RPMI7951 (cell line): ENCODE measurements at places on chromosomes 3 and 15. TPM values are rescaled to one million over a fixed set of nuclear protein-coding genes. Genes with fewer than 3 reads are reported as not detected.

The ST8SIA2 gene
- total RNA-seq: 15.1 and 20.4 TPM in 2 replicates

The SENP7 gene
- 13.6 and 21.7 TPM in 2 replicates for total RNA-seq

The DPPA2 gene
- not detected in 2 replicates for total RNA-seq

The SAMD7 gene
- total RNA-seq: not detected in 2 replicates

The FAM240A gene
- not detected in 2 replicates for total RNA-seq

The NAA80 gene
- total RNA-seq: 14.6 and 16.1 TPM in 2 replicates

The GOLGA8O gene
- 0.10 TPM in 1 of 2 replicates, not detected in the other for total RNA-seq

The CLDN11 gene
- 32.3 and 34.4 TPM in 2 replicates for total RNA-seq

The SCAANT1 gene
- not detected in 2 replicates for total RNA-seq

The GOLGA6L10 gene
- 0.10 and 0.24 TPM in 2 replicates for total RNA-seq

The PSTPIP1 gene
- 0.29 TPM in 1 of 2 replicates, not detected in the other for total RNA-seq

The OR5H1 gene
- total RNA-seq: not detected in 2 replicates

The CASR gene
- total RNA-seq: not detected in 2 replicates

The NEK10 gene
- 1.2 and 1.4 TPM in 2 replicates for total RNA-seq

The TGM5 gene
- not detected in 2 replicates for total RNA-seq

The COX17 gene
- 81.9 and 86.8 TPM in 2 replicates for total RNA-seq

The ARNT2 gene
- total RNA-seq: 1.5 and 2.3 TPM in 2 replicates

The LYZL4 gene
- total RNA-seq: 1.5 and 1.6 TPM in 2 replicates

The SLCO2A1 gene
- total RNA-seq: 0.39 and 0.48 TPM in 2 replicates

The RLBP1 gene
- not detected in 2 replicates for total RNA-seq

The AMOTL2 gene
- total RNA-seq: 13.1 and 15.1 TPM in 2 replicates

The HRG gene
- total RNA-seq: not detected in 2 replicates

The WNT7A gene
- 0.12 TPM in 1 of 2 replicates, not detected in the other for total RNA-seq

- no peak for DNase-seq
Observed at GRCh38 chr15:101039461-101039860, 120.3 kb downstream of the LRRK1 start.

- peak; percentile 65 for DNase-seq
Observed at GRCh38 chr3:179321668-179322285, 1.1 kb upstream of the ZNF639 start.

DNA sequence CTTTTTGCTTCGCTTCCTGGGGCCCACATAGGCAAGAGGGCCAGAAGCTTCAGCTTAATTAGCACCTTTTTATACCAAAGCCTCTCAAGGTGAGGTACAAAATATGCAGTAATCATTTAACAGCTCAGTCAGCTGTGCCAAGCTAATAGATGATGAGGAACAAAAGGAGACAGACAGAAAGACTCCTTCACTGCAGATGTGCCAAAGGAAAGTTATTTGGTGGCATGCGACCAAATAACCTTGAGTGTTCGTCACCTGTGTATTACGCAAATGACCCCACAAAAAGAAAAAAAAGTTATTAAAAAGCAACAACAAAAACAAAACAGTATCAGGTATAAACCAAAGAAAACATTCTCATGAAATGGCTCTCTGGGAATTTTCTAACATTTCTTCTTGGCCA, 325.8 kb upstream of the IGF1R start:
- no peak for DNase-seq

DNA sequence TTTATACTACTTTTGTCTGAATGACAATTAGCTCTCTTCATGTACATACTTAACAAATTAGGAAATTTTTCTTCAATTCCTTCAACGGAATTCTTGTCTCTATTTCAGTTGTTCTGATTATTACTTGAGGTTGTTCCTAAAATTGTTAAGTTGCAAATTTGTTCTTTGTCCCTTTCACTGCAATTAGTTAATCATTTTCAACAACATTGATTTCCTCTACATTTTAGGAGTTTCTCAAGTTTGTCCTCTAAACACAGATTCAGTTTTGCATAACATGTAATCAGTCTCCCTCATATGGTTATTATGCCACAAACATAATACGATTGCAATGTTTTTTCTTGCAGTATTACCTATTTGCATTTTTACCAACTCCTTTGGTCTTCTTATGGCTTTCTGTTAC, 283.5 kb downstream of the SV2B start:
- no peak for DNase-seq

DNA sequence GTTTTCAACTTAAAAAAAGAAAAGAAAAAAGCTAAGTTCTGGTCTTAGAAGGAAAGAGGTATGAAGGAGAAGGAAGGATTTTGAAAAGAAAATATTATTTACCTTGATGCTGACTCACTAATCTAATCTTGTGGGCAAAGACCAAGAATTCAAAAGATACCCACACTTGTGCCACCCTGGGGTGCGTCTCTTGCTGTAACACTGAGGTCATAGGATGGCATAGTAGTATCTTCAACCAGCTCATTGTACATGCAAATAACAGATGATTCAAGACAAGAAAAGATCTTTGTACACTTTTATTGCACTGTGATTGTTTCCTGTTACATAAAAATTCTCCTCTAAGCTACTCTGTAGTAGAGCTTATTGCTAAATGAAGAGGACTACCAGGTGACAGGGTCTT, 17.3 kb downstream of the PLS1 start:
- no peak for DNase-seq

- no peak for DNase-seq
Observed at GRCh38 chr3:16277471-16277870, 12.5 kb downstream of the OXNAD1 start.

- no peak for DNase-seq
Observed at GRCh38 chr3:3066378-3066777, 43.8 kb downstream of the IL5RA start.

DNA sequence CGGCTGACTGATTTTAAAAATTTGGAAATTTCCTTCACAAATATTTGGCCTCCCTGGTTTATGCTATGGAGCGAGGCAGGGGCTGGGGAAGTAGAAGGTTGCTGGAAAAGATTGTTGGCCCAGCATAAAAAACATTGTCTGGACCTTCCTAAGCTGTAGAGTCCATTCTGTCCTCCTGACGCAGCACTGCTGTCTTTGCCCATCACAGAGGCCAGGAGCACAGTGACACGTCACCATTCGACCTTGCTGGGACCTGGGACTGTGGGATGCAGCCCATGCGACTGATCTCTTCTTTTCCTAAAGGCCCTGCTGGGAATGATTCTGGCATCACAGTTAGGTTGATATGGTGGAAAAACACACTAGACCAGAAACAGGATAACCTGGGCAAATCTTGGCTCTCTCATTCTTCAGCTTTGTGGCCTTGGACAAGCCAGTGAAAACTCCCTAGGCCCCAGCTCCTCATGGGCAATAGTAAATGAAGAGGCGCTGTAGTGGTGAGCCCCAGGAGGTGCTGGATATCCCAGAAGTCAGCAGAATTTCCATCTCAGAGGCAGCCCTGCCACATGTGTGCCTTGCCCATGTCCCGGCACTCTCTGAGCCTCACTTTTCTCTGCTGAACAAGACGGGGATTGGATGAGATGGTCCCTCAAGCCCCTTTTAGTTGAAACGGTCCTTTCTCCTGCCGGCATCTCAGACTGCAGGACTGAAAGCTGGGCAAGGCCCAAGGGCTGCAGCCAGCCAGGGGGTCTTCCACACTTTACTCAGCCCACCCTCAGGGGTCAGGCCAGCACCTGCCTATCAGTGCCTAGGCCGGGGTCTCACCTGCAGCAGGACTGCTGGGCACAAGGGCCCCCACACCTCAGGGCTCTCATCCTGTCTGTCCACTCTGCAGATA, 69.6 kb downstream of the SENP2 start:
- no peak for DNase-seq

GRCh38 chr15:49855917-49856637, 235.2 kb downstream of the DTWD1 start:
- peak; percentile 64 for DNase-seq

DNA sequence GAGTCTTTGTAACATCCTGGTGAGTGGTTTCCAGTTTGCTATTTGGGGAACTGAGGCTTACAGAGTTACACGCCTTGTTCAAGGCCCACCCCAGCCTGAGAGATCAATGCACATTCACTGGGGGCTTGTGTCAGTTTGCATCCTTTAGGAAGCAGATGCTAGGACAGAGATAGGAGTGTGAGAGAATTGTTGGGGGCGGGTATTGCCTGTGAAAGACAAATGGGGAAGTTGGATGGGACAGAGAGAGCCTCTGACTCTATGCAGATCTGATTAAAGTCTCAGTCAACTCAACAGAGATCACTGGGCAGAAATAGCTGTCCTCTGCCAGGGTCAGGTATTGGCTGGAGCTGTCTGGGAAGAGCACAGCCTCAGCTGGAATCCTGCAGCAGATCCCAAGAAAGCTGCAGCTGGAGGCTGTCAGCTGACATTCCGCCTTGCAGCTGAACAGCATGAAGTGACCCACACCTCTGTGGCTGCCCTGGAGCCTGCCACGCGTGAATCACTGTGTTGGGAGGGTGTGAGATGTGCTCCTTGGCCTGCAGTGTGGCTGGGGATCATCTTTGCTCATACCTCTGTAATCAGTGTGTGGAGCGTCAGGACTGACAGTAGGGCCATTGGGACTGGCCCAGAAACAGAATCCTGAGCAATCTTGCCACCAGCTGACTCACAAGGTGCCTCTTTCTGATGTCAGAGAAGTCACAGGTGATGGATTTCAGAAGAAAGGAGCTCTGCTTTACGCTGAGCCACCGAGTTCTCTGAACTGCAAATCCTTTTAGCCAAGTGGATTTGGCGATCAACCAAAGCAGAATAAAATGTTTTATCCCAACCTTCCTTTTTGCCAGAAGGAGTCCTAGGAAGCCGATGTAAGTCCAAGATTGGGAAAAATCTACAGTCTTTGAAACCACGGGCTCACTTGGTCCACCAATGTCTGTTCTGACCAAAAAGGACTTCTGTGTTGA, 284.1 kb upstream of the LRRFIP2 start:
- DNase-seq: peak; percentile 13

DNA sequence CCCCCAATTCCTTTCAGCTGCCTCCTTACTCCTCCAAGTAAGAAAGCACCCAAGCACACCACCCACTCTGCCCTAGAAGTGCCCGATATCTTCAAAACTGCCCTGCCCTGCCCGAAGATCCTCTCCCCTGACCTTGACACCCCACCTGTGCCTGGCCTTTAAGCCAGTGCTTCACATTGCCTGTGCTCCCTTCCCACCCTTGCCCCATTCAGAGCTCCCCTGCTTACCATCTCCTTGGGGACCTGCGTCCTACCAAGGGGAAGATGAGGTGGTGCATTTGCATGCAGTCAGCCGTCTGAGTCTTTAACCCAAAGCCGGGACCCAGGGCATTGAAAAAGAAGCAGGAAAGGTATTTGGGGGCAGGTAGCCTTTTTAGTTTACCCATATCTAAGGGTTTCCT, 73.5 kb upstream of the SLCO3A1 start:
- no peak for DNase-seq

- DNase-seq: peak; percentile 95
Observed at GRCh38 chr15:82093774-82094211, 48.0 kb upstream of the MEX3B start.

DNA sequence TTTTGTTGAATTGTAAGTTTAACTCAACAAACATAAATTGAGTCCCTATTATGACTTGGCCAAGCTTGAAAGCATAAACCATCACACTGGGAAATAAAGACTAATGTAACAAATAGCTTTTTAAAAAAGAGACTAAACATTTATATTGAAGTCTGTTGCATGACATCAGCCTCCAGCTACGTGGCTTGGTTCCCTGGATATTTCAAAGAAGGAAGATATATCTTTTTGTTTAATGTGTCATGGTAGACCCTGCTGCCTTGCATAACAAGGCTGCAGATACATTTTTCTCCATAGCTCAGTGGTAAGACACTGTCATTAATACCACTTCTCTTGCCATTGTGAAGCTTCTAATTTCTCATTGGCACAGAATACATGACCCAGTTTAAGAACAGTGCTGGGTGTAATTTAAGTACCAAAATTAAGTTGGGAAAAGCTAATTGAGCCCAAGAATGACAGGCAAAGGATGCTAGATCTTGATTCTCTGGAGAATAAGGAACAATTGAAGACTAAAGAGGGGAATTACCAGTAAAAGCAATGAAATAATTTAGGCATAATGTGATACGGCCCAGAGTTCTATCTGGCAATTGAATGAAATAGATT, 14.0 kb downstream of the RCN2 start:
- DNase-seq: no peak

- DNase-seq: no peak
Observed at GRCh38 chr3:5072100-5072816, 49.8 kb upstream of the ARL8B start.

DNA sequence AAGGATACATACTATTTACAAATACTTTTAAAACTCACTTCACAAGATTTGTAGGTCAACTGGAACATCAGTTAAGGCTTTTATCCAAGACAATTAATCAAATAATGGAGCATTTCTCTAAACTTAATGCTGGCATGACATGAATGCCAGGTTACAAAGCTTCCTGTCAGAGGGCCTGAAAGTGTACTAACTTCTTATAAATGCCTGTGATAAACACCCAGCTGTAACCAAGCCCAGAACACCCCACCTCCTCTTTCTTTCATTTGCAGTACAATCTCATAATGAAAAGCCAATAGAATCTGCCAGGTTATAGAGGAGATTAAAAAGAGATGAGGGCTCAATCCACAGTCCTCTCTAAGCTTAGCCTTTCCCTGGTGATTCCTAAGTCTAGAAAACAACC, 214.4 kb downstream of the OSBPL10 start:
- DNase-seq: no peak

GRCh38 chr15:42721916-42722315, 15.0 kb downstream of the CDAN1 start:
- DNase-seq: no peak

- DNase-seq: peak; percentile 95
Observed at GRCh38 chr3:113084777-113085176, 94.0 kb downstream of the GTPBP8 start.

DNA sequence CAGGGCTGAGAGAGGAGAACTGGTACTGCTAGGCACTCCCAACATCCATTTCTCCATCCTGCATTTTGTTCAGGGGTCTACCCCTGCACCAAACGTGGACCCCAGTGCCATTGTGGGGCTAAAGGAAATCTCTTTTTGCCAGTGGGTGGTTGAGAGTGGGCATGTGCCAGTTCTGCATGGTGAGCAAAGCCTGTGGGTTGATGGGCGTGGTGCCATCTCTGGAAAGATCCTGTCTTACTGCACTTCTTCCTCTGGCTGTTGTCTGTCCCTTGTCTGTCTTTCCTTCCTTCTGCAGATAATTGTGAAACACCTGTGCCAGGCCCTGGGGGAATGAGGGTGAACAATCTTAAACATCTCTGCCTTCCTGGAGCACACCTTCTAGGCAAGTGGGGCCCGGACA, 1.4 kb upstream of the RARRES1 start:
- no peak for DNase-seq

GRCh38 chr3:136291302-136291701, 41.2 kb downstream of the PCCB start:
- no peak for DNase-seq

DNA sequence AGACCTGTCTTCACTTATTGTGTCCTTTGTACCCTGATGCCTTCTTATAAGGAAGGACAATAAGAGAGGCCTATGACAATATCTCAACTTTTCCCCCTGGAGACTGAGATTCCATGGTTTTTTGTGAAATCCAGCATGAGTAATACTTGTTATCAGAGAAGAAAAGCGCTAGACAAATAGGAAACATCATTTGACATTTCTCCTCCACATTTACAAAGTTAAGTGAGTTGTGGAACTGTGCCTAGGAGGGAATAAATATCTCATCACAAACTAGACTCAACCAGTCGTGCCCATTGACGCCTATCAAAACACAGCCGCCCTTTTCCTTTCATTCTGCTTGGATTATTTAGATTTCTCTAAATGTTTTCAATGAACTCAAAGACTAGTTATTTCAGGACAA, 253.1 kb downstream of the MECOM start:
- DNase-seq: no peak

GRCh38 chr3:76724706-76725105, 315.2 kb upstream of the ROBO2 start:
- DNase-seq: no peak
